ENCODE measurements at places on chromosomes 2 and 18.

GRCh38 chr2:101362777-101363176, 24.5 kb downstream of the CREG2 start:
- DNase-seq, result no peak

GRCh38 chr2:42031281-42032223, 16.3 kb upstream of the PKDCC start:
- DNase-seq, result no peak

DNA sequence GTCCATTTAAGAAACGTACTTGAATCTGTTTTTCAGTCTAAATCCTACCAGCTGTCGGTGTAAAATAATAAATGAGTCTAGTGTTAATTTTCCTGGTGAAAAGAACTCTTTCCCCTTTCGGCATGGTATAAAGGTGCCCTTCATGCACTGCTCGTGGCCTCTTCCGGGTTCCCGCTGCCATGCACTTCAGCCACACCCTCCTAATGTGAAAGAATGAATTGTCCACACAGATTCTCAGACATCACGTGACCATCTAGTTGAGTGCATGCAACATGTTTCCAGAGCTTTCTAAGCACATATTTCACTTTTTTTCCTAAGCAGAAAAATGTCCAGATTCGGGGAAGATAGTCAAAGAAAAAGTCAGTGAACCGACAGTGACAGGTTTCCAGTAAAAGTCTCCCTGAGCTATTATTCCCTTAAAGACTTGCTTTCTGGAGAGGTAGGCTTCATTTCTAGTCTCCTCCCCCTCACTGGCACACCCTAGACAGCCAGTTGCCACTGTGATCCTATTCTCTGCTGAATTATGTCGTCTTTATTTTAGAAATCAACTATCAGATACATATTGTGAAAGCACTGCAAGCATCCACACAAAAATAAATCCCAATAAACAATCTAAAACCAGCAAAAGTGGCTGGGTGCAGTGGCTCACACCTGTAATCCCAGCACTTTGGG, 65.9 kb upstream of the RPL31 start:
- no peak for DNase-seq

DNA sequence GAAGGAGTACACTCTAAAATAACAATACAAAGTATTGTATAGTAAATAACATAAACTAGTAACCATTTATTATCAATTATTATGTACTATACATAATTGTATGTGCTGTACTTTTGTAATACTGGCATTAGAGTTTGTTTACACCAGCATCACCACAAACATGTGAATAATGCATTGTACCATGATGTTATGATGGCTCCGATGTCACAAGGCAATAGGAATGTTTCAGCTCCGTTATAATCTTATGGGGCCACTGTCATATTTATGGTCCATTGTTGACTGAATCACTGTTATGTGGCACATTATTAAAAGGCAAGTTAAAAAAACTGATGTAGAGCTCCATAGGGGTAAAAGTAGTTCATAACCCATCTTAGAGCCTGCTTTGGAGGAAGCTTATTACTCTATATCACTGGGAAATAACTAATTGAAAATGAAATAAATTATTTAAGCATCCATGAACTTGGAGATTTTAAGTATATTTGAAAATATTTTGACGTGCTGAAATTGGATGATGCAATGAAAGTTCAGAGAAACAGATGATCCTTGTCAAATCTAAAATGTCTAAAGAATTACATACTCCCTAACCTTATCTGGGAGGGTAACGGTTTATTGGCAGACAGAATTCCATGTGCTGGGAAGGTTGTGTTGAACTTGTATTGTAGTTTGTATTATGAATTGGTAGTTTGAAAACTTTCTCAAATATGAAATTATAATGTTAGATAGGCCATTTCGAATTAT, 2.4 kb downstream of the SKA1 start:
- DNase-seq, result no peak

DNA sequence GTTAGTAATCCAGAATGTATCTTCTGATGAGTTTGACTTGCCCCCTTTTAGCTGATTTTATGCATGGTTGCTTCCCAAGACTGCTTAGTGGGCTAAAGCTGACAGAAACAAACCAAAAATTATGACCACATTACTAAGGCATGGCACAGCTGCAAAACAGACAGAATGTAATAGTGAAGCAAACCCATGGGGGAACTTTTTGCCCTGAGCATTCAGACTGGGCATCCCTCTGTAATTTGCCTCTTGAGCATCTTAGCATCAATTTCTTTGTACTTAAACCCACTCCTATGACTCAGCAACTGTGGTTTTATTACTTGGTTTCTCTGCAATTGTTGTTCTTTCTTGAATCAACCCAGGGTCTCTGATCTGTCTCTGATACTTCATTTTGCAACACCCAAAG, 487.3 kb upstream of the DCC start:
- no peak for DNase-seq

- DNase-seq, result peak; percentile 66
Observed at GRCh38 chr2:230865766-230866755, 1.3 kb downstream of the ITM2C start.

GRCh38 chr2:68663371-68664156, 20.2 kb downstream of the PROKR1 start:
- DNase-seq, result no peak

DNA sequence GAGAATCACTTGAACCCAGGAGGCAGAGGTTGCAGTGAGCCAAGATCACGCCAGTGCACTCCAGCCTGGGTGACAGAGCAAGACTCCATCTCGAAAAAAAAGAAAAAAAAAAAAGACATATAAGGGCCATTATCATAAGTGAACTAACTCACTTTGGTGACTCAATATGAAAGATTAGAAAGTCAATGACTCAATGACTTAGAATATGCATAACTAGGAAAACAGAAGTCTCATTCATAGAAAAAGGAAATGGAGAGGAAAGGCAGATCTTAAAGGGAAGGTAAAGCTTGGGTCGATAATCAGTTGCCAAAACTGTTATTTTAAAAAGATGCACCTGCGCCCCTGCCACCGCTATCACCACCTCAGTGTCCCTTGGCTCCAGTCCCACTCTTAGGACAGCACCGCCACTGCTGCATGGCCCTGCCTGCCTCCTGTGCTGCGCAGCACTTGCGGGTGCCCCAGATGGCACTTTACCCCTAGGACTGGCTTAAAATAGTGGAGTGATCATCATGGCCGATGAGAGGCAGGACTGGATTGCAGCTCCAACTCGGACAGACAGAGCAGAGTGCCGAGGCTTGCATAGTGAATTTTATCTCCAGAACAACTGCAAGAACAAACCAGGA, 54.7 kb downstream of the INO80D start:
- no peak for DNase-seq

DNA sequence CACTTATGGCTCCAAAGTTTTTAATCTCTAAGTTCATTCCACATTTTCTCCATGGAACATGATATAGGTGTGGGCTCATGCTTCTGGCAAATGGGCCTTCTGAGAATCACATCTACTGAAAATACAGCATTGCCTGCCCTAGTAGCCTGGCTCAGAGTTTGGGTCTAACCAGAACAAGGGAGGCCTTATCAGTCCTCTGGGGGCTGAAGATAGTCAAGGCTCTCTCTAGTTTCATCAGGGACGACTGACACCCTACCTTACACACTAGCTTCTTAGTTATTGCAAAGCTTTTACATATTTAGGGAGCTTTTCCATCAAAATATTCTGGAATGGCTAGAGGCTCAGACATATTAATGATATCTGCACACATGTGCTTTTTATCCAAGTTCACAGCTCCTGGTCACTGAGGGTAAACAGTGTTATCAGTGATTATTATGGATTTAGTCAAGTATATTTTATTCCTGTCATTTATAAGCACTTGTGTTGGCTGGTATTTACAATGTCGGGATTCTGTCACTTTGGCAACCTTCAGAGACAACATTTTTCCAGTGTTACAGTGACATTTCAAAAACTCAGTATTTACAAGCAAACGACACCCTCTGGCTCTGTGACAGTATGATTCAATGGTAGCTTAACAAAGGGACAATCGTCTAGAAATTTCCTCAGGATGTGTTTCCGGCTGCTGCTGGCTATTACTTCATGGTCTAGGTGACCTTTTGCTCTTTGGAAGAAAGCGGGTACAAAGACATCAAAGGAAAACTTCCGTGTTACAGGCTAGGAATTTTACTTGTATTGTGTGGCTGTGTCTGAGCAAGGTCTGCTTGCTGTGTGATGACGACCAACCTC, 200.6 kb downstream of the TCF4 start:
- no peak for DNase-seq

- no peak for DNase-seq
Observed at GRCh38 chr2:239297142-239298004, 103.4 kb downstream of the HDAC4 start.

DNA sequence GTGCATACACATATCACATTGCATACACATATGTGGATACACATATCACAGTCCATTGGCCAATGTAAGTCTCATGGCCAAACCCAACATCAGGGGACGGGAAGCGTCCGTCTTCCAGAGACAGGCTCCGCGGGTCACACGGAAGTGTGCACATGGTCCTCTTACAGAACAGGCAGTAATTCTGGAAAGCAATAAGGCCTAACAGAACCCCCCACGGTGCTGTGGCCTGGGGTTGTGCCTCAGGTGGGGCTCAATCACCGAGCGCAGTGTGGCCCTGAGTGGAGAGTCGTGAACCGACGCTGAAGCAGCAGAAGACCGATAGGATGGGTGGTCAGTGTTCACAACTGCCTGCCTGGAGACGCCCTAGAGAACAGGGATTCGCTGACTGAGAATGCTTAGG, 857.3 kb downstream of the GALR1 start:
- DNase-seq, result no peak

- DNase-seq, result no peak
Observed at GRCh38 chr18:78822171-78822948, 157.3 kb upstream of the SALL3 start.

DNA sequence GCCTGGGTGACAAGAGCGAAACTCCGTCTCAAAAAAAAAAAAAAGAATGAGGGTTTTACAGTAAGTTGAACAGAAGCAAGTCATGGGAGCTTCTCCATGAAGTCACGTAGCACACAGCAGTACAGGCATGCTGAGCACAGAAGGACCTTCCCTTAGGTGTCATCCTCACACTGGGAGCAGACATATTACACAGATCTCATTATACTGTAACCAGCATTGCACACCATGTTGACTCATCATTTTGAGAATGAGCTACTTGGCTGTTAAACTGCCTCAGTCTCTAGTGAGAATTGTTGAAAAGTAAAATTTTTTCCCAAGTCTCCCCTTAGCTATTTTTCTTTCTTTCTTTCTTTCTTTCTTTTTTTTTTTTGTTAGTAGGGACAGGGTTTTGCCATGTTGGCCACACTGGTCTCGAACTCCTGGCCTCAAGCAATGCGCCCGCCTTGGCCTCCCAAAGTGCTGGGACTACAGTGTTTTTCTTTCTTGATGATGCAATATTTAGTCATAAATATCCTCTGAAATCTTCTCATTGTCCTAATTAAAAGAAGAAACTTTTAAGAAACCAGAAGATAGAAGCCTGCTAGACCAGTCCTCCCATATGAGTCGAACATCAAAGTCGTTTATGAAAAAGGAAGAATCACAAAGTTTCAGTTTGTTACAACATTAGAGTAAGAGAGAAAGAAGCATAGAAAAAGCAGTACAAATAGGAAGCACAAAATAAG, 37.9 kb upstream of the PPP1CB start:
- no peak for DNase-seq

DNA sequence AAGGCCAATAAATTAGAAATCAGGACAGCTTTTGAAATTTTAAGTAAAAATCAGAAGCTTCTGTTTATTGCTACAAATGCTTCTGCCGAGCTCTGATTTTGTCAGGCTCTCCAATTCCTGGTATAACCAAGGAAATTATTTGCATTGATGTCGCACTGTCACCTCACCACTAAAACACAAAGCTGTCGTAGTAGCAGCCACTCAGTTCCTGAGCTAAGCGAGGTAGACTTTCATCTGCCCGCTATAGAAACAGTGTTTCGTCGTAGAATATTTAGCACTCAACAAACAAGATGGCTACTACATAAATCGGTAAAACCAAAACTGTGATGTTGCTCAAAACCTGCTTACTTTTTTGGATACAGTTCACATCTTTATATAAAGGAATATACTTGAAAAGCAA, 141.3 kb upstream of the FOSL2 start:
- DNase-seq, result no peak

DNA sequence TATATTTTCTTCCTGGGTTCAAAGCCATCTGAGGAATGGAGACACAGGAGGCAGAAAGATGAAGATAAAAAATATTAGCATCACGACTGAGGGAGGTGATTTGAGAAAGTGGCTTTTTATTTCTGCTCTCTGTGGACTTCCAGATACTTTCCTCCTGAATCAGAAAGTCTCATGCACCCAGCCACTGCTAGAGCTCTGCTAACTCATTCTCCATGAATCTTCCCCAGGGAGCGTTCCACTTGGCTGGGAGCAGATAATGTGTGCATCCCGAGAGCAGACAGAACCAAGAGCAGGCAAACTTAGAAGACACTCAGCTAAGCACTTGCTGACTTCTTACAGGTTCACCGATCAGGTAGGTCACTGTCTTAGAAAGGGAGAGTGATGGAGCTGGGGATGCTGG, 264.1 kb upstream of the THUMPD2 start:
- DNase-seq, result no peak

GRCh38 chr2:75716406-75716805, 5.7 kb upstream of the GCFC2 start:
- DNase-seq, result no peak

- DNase-seq, result no peak
Observed at GRCh38 chr2:176380341-176380740, 111.1 kb downstream of the MTX2 start.

- no peak for DNase-seq
Observed at GRCh38 chr2:228725031-228725430, 543.5 kb upstream of the SPHKAP start.

DNA sequence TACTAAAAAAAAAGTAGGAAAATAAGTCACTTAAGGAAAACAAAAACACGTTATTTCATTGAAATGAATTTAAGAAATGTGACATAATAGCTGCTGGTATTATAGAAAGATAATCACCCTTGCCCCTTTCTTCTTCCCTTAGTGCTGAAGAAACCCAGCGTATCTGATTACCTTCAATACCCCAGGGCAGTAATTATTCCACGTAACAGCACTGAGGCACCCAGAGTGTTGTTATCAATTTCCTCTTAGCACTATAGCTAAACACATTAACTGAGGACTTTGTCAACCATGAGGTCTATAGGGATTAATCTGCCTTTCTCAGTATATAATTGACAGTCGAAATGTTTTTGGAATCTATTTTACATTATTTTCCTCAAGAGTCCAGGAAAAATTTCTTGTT, 180.0 kb upstream of the NXPH2 start:
- DNase-seq, result no peak

DNA sequence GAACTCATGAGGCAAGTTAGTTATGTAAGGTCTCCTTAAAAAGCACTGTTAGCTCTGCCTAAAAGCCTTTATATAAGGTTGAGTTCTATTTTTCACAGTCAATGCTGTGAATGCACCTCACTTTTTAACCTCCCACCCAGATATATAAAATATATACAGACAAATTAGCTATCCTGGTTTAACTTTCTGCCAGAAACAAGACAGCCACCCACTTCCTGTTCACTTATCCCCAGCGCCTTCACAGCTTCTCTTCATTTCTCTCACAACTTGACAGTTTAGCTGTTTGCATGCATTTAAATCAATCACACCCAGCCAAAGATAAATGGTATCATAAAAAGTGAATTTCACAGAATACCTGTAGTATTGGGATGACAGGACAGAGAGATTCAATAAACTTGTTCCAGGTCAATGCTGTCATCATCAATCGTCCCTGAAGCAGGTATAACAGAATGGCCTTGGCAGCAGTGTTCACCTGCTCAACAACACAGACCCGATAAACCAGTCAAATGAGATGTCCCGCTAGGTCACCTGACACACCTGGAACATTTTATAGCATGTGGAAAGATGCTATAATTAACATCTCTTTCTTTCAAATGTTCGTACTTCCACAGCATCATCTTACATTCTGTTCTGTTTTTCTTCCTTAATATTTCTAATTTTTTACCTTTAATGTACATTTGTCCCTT, 55.7 kb downstream of the RTTN start:
- no peak for DNase-seq
